IgD-negative memory B cell (primary cell): ENCODE measurements at places on chromosomes 2 and 18. TPM values are rescaled to one million over a fixed set of nuclear protein-coding genes. Genes with fewer than 3 reads are reported as not detected.

The REG1B gene
- not detected for polyA plus RNA-seq

The RAD51AP2 gene
- not detected for polyA plus RNA-seq

The DPP10 gene
- polyA plus RNA-seq = not detected

The AGXT gene
- polyA plus RNA-seq = not detected

The UCN gene
- 1.6 TPM for polyA plus RNA-seq

The GCG gene
- polyA plus RNA-seq = not detected

The WBP1 gene
- 39.5 TPM for polyA plus RNA-seq

The FAHD2B gene
- polyA plus RNA-seq = 13.6 TPM

The CCDC102B gene
- polyA plus RNA-seq = 4.4 TPM
